ENCODE measurements at places on chromosomes 2 and 18. TPM values are rescaled to one million over a fixed set of nuclear protein-coding genes. Genes with fewer than 3 reads are reported as not detected.

RTTN gene
- 19.5 TPM for total RNA-seq

C2orf72 gene
- 1.8 TPM for total RNA-seq

TNP1 gene
- not detected for total RNA-seq

RAPGEF4 gene
- total RNA-seq, result 2.3 TPM

OXER1 gene
- 3.5 TPM for total RNA-seq

DNA sequence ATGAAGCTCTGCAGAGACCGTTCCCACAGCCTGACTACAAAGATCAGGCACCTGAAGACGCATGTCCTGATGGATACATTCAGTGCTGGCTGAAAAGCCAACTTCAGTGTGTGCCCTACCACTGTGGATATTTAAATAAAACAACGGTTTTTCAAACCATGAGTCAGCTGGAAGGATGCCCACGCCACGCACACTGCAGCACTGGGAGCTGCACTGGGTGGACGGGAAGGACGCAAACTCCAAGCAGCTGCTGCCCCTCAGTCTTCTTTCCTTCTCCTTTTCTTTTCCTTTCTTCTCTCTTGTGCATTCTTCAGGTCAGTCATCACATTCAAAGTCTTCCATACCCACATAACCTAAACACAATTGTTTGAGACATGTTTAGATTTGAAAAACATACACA is 7.9 kb downstream of the TMEM18 start:
- H3K36me3 ChIP-seq, result peaks cover 68% of the 10 kb centered on the region
- no peak overlapping the region for H3K4me3 ChIP-seq
- DNase-seq, result peak; percentile 14
- H3K27me3 ChIP-seq, result no peaks in the 10 kb centered on the region
- H3K27ac ChIP-seq, result no peak overlapping the region

DNA sequence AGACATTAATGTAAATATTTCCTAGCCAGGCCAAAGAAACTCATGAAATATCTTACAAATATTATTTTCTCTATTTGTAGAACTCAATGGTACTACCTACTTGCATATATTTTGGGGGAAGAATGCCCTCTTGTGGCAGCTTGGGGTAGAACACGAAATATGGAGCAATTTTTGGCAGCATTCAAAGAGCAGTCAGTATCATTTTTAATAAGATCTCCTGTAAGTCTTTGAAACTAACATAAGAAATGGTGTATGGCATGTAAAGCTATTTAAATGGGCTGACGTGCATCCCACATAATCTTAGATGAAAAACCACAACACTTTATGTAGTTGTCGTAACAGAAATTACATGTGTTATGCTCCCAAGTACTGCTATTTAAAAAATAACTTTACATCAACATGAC is 62.3 kb upstream of the CCDC195 start:
- no peak overlapping the region for H3K27ac ChIP-seq
- H3K4me1 ChIP-seq, result no peaks in the 10 kb centered on the region
- no peak overlapping the region for H3K4me3 ChIP-seq
- H3K27me3 ChIP-seq, result no peaks in the 10 kb centered on the region

GRCh38 chr2:204472375-204472774 is 72.9 kb upstream of the PARD3B start:
- no peak overlapping the region for H3K27ac ChIP-seq
- no peak for DNase-seq
- no peaks in the 10 kb centered on the region for H3K4me1 ChIP-seq
- H3K4me3 ChIP-seq, result no peak overlapping the region
- H3K27me3 ChIP-seq, result no peaks in the 10 kb centered on the region
- H3K36me3 ChIP-seq, result no peaks in the 10 kb centered on the region

- no peak overlapping the region for H3K27ac ChIP-seq
- no peak for DNase-seq
- peaks cover 10% of the 10 kb centered on the region for H3K4me1 ChIP-seq
- no peak overlapping the region for H3K4me3 ChIP-seq
- H3K27me3 ChIP-seq, result no peaks in the 10 kb centered on the region
These were observed 312.0 kb downstream of the GPD2 start for GRCh38 chr2:156748221-156748620.

GRCh38 chr2:64177315-64177714 is 33.1 kb upstream of the PELI1 start:
- no peak overlapping the region for H3K27ac ChIP-seq
- H3K36me3 ChIP-seq, result no peaks in the 10 kb centered on the region

DNA sequence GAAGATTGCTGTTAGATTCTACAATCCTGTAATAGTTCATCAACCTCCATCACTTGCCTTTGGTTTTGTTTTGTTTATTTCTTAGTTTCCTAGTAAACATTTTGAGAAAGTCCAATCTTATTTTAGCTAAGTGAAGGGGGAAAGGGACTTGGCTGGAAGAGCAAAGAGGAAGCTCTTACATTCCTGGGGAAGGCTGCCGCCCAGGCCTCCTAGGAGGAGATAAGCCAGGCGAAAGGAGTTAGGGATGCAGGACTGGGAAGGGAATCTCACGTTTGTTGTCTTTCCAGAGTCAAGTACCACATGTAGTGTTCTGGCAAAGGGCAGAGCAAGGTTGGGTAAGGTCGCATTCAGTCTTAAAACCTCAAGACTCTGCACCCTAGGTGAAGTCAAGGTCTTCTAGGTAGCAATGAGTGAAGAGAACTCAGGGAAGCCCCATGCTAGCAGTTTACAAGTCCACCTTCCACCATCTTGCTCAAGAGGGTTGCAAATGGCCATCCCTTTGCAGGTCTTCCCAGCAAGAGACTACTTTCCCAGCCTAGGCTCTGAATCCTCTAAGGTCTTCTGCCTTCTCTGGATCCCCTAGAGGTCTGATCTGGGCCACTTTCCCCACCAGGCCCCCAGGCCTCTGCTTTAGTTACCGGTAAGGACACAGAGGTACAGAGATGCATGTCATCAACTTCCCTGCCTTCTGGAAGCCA is 320.7 kb downstream of the CYP26B1 start:
- no peak overlapping the region for H3K27ac ChIP-seq
- H3K4me3 ChIP-seq, result no peak overlapping the region
- H3K27me3 ChIP-seq, result no peaks in the 10 kb centered on the region
- H3K36me3 ChIP-seq, result no peaks in the 10 kb centered on the region
- DNase-seq, result no peak

GRCh38 chr2:224359569-224359968 is 42.3 kb downstream of the FAM124B start:
- DNase-seq, result peak; percentile 85
- H3K27ac ChIP-seq, result no peak overlapping the region
- no peak overlapping the region for H3K4me3 ChIP-seq
- H3K27me3 ChIP-seq, result no peaks in the 10 kb centered on the region
- H3K4me1 ChIP-seq, result no peaks in the 10 kb centered on the region

DNA sequence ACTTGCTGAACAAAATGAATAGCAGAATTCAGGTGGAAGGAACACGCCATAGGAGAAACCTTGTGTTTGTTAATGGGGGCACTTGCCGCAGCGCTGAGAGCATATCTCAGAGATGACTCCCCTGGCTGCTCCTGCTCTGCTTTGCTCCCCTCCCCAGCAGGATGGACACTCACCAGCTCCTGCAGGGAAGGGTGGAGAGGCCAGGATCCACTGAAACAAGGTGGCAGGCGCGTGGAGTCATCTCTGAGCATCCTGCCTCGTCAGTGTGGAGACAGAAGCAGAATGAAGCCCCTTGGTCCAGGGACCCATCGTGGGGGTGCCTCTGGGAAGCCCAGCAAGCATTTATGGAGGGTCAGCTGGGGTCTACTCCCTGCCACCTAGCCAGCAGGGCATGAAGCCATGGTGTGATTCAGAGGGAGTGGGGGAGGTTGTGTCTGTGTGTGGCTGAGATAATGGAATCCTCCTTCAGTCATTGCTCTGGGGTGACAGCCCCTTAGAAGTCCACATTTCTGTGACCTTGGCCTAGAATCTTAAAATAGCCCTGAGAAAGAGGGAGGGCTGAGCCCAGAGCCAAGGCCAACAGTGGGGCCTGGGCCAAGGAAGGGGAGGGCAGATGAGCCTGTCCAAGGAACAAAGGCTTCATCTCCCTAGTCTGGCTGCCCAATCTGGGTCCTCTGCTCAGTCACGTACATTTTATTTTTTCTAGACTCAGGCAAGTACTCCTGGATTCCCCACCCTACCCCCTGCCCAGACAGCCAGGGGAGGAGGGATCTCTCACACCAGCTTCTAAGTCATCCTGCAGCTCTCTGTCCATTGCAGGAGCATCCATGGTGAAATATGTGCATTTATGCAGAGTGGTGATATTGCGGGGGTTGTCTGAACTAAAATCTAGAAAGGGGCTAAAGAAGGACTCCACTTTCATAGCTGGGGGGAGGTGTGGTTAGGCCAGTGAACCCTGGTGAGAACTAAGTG is 215.4 kb downstream of the ZBTB7C start:
- H3K4me1 ChIP-seq, result peaks cover 12% of the 10 kb centered on the region
- DNase-seq, result peak; percentile 17
- no peaks in the 10 kb centered on the region for H3K36me3 ChIP-seq
- no peak overlapping the region for H3K27ac ChIP-seq

DNA sequence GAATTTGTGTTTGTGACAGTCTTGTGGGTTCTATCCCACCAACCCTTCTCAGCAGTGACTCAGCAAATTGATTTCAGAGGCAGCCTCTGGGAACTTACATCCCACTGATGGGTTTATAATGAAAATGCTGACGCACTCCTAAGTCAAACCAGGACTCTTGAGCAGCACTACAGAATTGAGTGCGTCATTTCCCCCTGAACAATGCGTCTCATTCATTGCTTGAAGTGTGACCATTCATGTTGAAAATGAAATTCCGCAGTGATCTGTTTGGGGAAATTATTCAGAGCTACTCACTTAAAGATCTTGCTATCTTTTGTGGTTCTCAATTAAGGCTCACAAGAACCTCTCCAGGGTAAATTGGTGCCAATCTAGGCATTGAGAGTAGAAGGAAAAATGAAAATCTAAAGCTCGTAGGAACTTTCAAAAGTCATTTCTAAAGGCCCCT is 417.7 kb upstream of the SLC14A2 start:
- H3K27me3 ChIP-seq, result no peaks in the 10 kb centered on the region
- H3K36me3 ChIP-seq, result no peaks in the 10 kb centered on the region
- H3K4me1 ChIP-seq, result no peaks in the 10 kb centered on the region
- H3K4me3 ChIP-seq, result no peak overlapping the region
- H3K27ac ChIP-seq, result no peak overlapping the region
- no peak for DNase-seq

DNA sequence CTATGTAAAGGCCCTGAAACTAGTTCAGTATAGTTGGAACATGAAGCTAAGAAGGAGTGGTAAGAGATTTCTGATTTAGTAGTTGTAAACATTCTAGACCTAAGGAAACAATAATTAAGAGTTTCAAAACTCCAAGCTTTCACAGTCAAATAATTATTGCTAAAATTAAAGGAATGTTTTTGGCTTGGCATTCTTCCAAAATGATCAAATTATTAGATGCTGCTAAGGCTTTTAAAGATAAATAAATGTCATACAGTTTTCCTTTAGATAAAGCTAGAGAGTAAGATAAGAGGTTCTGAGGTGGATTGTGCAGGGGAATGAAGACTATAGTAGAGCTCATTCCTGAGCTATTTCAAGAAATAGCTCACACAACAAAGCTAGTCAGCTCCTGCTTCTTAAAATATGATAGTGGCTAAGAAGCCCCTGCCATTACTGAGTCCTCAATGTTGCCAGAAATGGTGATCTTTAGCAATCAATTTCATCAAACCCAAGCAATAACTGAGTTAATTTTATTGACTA is 45.3 kb downstream of the ZC3H15 start:
- H3K4me1 ChIP-seq, result no peaks in the 10 kb centered on the region
- peak overlapping the region; percentile 12 for H3K4me3 ChIP-seq
- no peaks in the 10 kb centered on the region for H3K36me3 ChIP-seq
- no peak for DNase-seq
- no peak overlapping the region for H3K27ac ChIP-seq

GRCh38 chr2:170587922-170588321 is 127.2 kb upstream of the SP5 start:
- no peak for DNase-seq
- H3K4me1 ChIP-seq, result peaks cover 3% of the 10 kb centered on the region
- no peaks in the 10 kb centered on the region for H3K36me3 ChIP-seq
- no peak overlapping the region for H3K27ac ChIP-seq
- no peak overlapping the region for H3K4me3 ChIP-seq

- H3K4me1 ChIP-seq, result peaks cover 7% of the 10 kb centered on the region
- peak overlapping the region; percentile 100 for H3K4me3 ChIP-seq
- H3K36me3 ChIP-seq, result peaks cover 28% of the 10 kb centered on the region
- H3K27me3 ChIP-seq, result peaks cover 5% of the 10 kb centered on the region
These were observed 1.3 kb downstream of the MRPL33 start for GRCh38 chr2:27772804-27773203.

- peaks cover 33% of the 10 kb centered on the region for H3K27me3 ChIP-seq
- no peak overlapping the region for H3K4me3 ChIP-seq
- no peaks in the 10 kb centered on the region for H3K36me3 ChIP-seq
- H3K27ac ChIP-seq, result no peak overlapping the region
These were observed 194.4 kb downstream of the SH3BP4 start for GRCh38 chr2:235146206-235146605.

DNA sequence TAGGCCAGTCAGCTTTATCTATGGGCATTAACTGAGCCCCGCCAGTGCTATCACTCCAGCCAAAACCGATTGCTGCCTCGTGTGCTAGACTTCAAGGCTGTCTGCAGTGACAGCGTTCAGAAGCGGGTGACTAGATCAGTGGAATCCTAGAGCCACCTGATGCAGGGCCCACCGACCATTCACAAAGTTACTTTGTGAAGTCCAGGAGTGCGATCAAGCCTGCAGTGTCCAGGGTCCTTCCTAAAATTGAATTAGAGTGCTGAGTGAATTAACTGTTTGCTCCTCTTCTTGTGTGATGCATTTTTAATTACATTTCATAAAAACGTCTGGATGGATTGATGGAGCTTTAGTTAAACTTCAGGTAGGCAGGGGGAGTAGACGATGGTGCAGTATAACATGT is 13.9 kb downstream of the PCARE start:
- H3K4me3 ChIP-seq, result no peak overlapping the region
- no peak overlapping the region for H3K27ac ChIP-seq
- DNase-seq, result peak; percentile 31

DNA sequence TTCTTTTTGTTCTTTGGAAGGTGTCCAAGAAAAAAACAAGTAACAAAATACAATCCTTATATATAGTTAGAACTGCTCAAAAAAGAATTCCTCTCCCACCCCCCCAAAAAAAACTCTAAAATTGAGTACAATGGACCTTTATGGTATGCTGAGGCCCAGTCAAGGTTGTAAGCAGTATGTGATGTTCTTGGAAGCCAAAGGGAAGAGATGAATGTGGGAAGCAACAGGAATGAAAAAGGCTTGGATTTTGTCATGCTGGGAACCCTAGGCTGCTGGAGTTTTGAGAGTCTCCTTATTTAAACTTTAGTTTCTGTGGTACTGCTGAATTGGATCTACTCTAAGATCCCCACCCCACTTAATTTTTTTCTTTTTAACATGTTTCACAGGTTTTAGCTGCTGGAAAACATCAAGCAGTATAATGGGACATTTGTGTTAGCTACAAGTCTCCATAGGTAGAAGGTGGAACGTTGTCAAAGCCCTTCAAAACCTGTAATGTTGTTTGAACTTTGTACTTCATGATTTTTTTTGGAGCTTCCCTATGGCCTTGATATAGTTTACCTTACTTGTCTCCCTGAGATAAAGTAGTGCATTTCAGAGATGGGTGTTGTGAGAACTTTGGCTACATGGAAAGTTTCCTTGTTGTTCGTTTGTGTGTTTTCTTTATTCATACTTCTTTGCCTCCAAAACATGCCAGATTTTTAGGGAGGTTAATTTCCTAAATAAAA is 57.7 kb downstream of the PHLPP1 start:
- no peaks in the 10 kb centered on the region for H3K4me1 ChIP-seq
- H3K36me3 ChIP-seq, result no peaks in the 10 kb centered on the region
- no peak overlapping the region for H3K27ac ChIP-seq
- no peak for DNase-seq
- H3K4me3 ChIP-seq, result no peak overlapping the region

All from endodermal cell (in vitro differentiated cells).